Left ventricle myocardium inferior (tissue), 1 donor: ENCODE measurements at places on chromosomes 13 and 19. TPM values are rescaled to one million over a fixed set of nuclear protein-coding genes. Genes with fewer than 3 reads are reported as not detected.

The CGB5 gene
- not detected for total RNA-seq

The ZNF222 gene
- total RNA-seq = 4.6 TPM

DNA sequence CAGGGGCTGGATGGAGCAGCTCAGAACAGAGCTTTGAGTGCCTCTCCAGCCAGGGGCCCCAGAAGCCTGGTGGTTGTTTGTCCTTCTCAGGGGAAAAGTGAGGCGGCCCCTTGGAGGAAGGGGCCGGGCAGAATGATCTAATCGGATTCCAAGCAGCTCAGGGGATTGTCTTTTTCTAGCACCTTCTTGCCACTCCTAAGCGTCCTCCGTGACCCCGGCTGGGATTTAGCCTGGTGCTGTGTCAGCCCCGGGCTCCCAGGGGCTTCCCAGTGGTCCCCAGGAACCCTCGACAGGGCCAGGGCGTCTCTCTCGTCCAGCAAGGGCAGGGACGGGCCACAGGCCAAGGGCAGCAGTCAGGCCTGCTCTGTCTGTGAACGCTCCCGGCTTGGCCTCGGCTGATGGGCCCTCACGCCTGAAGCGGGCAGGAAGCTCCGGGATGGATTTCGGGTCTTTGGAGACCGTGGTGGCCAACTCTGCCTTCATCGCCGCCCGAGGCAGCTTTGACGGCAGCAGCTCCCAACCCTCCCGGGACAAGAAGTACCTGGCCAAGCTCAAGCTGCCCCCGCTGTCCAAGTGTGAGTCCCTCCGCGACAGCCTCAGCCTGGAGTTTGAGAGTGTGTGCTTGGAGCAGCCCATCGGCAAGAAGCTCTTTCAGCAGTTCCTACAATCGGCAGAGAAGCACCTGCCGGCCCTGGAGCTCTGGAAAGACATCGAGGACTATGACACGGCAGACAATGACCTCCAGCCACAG, at the start of gene GRK1:
GRK1 (plus strand) TSS at position 269 of the 751 bp plus-strand sequence; CDS start at position 437, 168 bp downstream.
- peak; percentile 8 for DNase-seq

GRCh38 chr19:42074513-42075363, 1.2 kb upstream of the ZNF574 start:
- DNase-seq = no peak

- DNase-seq = no peak
These were observed 94.7 kb downstream of the IRS2 start for GRCh38 chr13:109691689-109692088.

GRCh38 chr19:35430409-35431144, 17.5 kb upstream of the FFAR2 start:
- no peak for DNase-seq

DNA sequence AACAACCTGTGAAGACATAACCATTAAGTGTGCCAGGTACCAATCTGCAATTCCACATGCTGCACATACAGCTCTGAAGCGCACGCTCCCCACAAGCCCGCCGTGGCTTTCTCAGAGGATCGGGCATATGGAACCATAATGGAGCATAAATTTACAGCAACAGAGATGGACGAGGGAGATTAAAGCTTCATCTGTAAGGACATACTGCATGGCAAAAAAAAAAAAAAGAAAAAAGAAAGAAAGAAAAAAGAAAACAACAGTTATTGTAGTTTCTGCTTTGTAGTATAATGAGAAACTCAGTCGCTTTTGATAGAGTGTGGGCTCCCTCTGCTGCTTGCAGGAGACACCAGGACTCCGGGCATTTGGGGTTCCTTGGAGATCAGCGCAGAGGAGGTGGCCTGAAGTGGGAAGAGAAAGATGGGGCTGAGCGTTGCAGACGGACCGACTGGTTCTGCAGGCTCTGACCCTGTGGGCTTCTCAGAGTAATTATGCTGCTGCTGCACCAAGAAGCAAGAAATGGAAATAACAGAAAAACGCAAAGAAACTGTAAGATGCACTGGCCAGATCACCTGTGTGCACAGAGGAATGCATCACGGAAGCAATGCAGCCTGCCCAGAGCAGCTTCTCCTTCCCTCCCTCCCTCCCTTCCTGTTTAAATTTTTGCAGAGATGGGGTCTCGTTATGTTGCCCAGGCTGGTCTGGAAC, 10.8 kb upstream of the PDCD5 start:
- DNase-seq = no peak

- no peak for DNase-seq
These were observed 566.0 kb upstream of the ARGLU1 start for GRCh38 chr13:107133950-107134349.

The SPC24 gene
- 3.9 TPM for total RNA-seq

DNA sequence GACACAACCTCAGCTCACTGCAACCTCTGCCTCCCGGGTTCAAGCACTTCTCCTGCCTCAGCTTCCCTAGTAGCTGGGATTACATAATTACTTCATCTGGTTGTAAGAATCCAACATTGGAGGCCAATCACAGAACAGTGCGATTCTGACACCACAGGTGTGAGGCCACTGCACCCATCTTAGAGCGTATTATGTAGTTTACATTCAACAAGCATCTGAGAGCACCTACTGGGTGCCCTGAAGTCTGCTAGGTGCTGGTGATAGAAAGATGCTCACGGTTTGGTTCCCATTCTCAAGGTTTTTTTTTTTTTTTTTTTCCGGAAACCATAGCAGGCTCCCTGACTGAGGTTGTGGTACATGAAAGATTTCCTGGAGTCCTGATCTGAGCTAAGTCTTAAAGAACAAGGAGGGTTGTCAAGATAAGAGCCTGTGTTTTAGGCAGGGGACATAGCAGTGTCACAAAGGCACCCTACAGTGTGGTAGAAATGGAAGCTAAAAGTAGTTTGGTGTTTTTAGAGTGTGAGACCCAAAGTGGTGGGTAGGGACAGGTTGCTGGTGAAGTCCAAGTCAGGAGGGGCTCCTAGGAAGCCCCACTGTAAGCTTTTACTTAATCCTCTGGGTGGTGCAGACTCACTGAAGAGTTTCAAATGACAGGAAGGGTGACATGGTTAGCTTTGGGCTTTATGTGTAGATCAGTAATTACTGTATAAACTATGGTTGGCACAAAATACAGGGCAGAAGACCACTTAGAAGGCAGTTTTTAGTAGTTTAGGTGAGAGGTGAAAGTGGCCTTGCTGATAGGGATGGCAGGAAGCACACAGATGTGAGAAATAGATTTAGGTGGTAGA, 15.2 kb downstream of the SAE1 start:
- DNase-seq = no peak

DNA sequence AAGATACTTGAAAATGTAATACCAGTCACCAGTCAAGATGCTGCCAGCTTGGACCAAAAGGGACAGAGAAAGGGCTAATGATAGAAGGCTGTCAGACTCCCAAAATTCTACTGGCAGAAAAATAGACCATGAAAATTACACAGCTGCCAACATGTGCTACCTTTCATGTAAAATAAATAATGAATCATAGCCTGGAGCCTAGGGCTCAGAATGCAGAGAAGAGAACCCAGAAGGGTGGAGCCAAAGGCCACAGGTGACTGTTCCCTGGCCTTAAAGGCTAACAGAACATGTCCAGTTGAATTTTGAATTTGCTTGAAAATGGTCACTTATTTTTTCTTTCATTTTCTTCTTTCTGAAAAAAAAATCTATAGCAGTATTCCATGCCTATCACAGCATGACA, 1827.0 kb upstream of the MIR17HG start:
- no peak for DNase-seq

GRCh38 chr13:80685942-80686341, 345.0 kb upstream of the SPRY2 start:
- no peak for DNase-seq

The TTC9B gene
- not detected for total RNA-seq

GRCh38 chr13:43030548-43030947, 7.2 kb downstream of the DNAJC15 start:
- no peak for DNase-seq

The IL17D gene
- 1.2 TPM for total RNA-seq
